ENCODE measurements at places on chromosomes 4 and X.

- DNase-seq, result no peak
Observed at GRCh38 chr4:182683661-182684060, 233.5 kb downstream of the DCTD start.

GRCh38 chr4:176883108-176883550 lies 90.4 kb upstream of the VEGFC start:
- no peak for DNase-seq

- DNase-seq, result no peak
Observed at GRCh38 chr4:87049508-87049907, 114.7 kb downstream of the AFF1 start.

- DNase-seq, result no peak
Observed at GRCh38 chr4:152935631-152936445, at the start of gene FHDC1. Gene FHDC1, plus strand, starts transcription at chr4:152936323. Its CDS starts 6,735 bp downstream, at chr4:152943058.

- no peak for DNase-seq
Observed at GRCh38 chr4:73669410-73670183, 49.4 kb upstream of the RASSF6 start.

DNA sequence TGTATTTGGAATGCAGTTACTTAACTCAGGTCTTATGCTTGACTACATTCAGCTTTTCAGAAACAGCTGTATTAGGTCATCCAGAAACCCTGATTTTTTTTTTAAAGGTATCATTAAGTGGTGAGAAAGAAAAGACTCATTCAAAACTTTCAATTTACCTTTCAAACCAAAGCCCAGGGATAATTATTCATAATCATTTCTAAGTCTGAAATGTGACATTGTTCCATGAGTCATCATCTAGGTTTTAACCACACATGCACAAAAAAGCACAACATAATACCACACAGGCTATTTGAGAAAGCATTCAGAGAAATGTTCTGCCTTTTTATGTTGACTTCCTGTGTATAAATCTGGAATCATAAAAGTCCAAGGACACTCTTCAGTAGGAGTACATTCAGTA lies 288.2 kb downstream of the IL1RAPL2 start:
- DNase-seq, result no peak

DNA sequence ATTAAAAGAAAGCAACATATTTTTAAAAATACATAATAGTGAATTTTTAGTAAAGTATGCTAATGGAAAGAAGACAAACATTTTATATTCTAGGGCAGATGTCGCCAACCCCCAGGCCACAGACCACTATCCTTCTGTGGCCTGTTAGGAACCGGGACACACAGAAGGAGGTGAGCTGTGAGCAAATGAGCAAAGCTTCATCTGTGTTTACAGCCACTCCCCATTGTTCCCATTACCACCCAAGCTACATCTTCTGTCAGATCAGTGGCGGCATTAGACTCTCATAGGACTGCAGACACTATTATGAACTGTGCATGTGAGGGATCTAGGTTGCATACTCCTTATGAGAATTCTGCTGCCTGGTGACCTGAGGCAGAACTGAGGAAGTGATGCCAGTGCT lies 37.0 kb upstream of the FAT4 start:
- DNase-seq, result no peak

DNA sequence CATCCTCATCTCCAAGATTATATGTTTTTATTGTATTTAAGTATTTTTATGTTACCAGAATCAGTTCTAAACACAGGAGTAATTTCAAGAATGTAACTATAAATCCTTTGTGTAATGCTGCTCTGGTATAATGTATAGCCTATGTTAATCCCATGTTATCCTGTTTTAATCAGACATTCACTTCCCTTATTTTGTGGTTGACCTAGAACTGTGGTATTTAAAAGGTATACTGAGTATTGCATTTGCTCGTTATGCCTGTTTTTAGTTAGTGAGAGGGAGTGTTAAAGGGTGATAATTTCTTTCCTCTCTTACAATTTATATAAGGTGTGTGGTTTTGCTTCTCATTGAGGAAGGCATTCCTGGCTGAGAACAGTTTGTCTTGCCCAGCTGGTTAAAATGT lies 26.2 kb downstream of the MTM1 start:
- no peak for DNase-seq

DNA sequence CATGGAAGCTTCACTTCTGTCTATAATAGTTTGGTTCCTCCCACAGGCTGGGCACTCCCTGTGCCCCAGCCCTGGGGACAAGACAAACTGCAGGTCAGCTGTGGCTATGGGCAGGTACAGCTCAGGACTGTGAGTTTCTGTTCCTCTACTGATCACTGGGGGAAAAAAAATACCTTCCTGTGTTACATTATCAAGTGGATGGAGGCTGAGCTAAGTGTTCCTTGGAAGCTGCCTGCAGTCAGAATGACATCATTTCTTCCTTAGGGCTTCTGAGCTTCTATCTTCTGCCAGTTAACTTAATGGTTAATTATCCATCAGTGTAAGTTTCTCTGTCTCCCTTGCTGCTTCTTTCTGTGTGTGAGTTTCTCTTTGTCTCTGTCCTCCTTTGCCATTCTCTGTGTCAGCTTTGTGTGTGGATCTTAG lies 4.6 kb downstream of the RAB33A start:
- no peak for DNase-seq

- DNase-seq, result no peak
Observed at GRCh38 chr4:112861691-112862674, 187.5 kb upstream of the ANK2 start.

DNA sequence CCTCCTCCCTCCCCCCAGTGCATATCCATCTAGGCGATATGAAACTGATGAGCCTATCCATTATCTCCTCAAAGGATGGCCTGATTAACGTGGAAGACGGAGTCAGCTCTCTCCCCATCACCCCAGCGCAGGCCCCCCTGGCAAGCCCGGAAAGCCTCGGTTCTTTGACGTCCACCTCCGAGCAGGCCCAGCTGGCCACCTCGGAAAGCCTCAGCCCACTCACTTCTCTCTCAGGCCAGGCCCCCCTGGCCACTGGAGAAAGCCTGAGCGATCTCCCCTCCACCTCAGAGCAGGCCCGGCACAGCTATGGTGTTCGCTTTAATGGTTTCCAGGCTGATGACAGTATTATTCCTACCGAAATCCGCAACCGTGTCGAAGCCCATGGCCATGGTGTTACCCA lies 14.8 kb downstream of the GABRQ start:
- DNase-seq, result no peak

- DNase-seq, result no peak
Observed at GRCh38 chr4:100746141-100746739, 228.4 kb upstream of the EMCN start.

- no peak for DNase-seq
Observed at GRCh38 chrX:65866146-65866545, 173.7 kb downstream of the VSIG4 start.

DNA sequence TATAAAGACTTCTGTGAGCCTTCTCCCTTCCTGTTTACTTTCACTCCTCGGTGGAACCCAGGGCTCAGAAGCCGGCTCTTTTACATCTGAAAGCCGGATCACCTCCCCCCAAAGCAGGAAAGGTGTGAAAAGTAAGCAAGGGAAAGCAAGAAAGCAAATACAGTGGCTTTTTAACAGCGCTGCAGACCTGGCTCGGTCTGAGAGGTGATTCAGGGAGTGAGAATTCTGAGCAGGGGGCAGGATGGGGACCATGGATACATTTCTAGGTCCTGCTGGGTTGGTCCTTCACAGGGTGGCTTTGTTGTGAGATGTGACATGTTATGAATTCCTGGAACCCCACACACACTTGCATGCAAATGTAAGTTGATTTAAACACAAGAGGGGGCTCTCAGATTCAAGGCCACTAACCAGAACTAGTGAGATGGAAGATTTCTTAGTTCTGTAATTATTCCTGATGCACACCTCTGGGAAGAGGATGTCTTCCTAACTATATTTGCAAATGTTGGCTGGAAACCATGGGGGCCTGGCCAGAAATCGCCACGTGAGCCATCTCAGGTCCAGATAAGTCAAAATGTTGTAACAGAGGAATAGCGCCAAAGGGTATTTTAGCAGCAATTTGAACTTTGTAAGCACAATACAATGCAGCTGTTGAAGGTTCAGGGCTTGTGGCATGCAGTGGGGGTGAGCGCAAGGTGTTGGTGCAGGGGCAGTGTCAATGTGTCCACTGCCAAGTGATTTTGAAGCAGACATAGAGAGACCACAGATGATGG lies 670.1 kb upstream of the LCORL start:
- DNase-seq, result no peak

DNA sequence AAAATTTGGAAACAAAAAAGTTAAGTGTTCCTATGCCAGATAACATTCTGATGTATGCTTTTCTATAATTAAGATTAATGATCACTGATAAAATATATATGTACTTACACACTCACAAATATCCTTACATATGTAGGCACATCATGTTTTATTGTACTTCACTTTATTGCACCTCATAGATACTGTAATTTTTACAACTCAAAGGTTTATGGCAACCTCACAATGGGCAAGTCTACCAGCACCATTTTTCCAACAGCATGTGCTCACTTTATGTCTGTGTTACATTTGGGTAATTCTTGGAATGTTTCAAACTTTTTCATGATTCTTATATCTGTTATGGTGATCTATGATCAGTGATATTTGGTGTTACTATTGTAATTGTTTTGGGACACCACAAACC lies 57.8 kb upstream of the GPRIN3 start:
- no peak for DNase-seq

DNA sequence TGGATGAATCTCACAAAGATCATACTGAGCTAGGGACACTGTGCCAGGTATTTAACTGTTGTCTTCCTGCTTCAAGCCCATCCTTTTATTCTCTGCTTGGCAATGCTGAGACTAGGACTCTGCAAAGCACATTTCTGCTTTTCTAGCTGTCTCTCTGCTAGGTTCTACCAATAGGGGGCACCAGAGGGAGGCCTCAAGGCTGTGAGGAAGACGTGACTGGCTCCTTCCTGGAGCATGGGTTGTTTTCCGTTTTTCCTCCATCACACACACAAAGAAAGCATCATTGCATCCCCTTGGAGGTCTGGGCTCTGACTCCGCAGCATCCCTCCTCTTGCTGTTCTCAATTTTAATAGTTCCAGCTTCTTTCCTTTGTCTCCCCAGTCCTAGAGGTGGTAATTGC lies 10.9 kb upstream of the DCTD start:
- no peak for DNase-seq

All from HFFc6 (cell line).